Stimulated activated CD4-positive, alpha-beta T cell treated with anti-CD3 and anti-CD28 coated beads, Interleukin-1b, Interleukin-23, amount 100 ng/mL, for 4 hours (primary cell): ENCODE measurements at places on chromosomes 13 and 19.

DNA sequence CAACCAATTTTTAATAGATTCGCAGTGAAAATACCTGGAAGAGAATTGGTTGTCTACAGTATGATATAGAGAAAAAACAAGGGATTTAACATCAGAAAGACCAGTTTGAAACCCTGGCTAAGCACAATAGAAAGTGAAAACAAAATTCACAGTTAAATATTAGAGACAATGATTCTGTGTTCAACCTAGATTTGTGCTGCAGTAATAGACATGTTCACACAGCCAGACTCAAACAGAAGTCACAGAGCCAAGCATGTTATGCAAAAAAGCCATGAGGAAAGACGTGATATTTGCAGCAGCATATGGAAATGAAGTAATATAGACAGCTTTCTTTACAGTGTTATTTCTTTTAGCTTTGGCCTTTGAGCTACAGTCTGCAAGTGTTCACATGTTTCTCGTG, 48.1 kb downstream of the SCEL start:
- no peak for DNase-seq

DNA sequence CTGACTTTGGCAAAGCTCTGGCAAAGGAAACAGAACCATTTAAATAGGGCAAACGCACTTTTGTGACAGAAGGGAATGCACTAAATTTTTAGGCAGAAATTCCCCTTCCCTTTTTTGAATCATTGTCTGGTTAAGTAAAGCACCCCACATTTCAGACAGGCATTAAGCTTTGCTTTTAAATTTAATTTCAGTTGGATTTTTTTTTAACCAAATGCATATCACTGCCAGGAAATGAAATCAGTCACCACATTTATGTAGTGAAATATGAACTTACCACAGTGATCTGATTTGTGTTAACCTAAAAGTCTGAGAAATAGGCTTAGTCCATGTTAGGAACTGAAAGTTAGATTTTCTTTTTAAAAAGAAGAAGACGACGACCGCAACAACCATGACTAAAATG, 10.8 kb downstream of the GPR183 start:
- no peak for DNase-seq

GRCh38 chr13:85557691-85558467, 241.3 kb downstream of the SLITRK6 start:
- no peak for DNase-seq

DNA sequence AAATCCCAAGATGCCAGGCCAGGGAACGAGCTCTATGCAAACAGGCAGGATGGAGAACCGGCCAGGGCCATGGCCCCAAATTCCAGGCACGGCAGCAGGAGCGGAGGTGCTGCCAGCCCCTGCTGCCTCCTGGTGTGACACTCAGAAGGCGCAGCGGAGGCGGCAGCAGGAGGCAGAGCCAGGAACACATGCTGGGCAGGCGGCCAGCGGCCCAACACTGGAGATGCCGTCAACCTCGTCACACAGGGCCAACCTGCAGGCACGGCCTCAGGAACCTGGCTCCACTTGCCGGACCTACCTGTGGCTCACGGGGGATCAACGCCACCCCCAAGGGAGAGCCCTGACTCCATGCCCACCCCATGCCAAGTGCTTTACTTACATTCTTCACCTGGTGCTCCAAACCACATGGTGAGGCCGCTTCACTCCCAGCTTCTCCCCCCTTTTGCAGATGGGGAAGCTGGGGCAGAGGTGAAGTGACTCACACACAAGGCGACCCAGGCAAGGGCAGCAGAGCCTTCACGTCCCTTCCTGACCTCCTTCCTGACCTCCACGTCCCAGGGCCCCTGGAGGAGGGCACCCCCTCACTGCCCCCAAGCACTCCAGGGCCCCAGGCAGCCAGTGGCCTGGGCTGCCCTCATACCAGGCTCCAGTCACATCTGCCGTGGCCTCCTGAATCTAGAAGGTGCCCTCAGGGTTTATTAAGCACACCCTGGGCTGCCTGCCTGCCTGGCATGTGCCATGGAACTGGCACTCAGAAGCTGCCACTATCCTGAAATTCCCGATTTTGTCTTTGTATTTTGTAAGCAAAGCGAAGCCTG, 43.5 kb downstream of the GGACT start:
- no peak for DNase-seq
